ENCODE measurements at places on chromosomes 6 and 20. TPM values are rescaled to one million over a fixed set of nuclear protein-coding genes. Genes with fewer than 3 reads are reported as not detected.

GRCh38 chr6:117616391-117617209, 14.3 kb upstream of the GOPC start:
- DNase-seq: no peak

Gene GPLD1
- not detected for total RNA-seq

GRCh38 chr6:6686176-6686575, 97.7 kb downstream of the LY86 start:
- DNase-seq: no peak

- DNase-seq: no peak
These were observed 253.1 kb upstream of the SUPT3H start for GRCh38 chr6:45630801-45631200.

Gene CST2
- not detected for total RNA-seq

Gene OOEP
- not detected for total RNA-seq

Gene PXDC1
- 67.9 TPM for total RNA-seq

- no peak for DNase-seq
These were observed 901.0 kb upstream of the MAP3K7 start for GRCh38 chr6:91487696-91488392.

All from MG63 (cell line).